ENCODE measurements at places on chromosomes 5 and 9.

DNA sequence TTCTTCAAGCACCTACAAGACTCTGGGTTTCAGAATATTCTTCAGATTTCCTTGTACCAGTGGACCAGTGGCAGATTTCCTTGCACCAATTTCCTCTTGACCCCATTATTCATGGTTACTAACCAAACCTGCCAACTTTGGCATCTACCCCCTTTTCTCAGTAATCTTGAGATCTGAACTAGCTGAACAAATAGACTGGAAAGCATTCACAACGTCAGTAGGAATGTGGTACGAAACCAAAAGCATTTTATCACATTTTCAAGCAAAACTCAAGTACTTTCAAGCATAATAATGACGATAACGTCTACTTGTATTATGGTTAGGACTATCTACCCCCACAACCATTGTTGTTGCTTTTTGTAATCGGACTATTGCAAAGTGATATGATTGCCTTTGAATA lies 1217.3 kb downstream of the PTPRD start:
- no peak for DNase-seq
- H3K4me3 ChIP-seq, result no peak overlapping the region
- no peaks in the 10 kb centered on the region for H3K36me3 ChIP-seq
- H3K4me1 ChIP-seq, result no peaks in the 10 kb centered on the region
- H3K27me3 ChIP-seq, result no peaks in the 10 kb centered on the region

- no peaks in the 10 kb centered on the region for H3K36me3 ChIP-seq
- DNase-seq, result no peak
- peaks cover 9% of the 10 kb centered on the region for H3K4me1 ChIP-seq
- H3K4me3 ChIP-seq, result no peak overlapping the region
- H3K27ac ChIP-seq, result peak overlapping the region; percentile 16
Measured at GRCh38 chr9:127574072-127574993, 37.7 kb upstream of the STXBP1 start.

- no peaks in the 10 kb centered on the region for H3K4me1 ChIP-seq
- H3K27me3 ChIP-seq, result no peaks in the 10 kb centered on the region
- no peak overlapping the region for H3K27ac ChIP-seq
- no peak for DNase-seq
Measured at GRCh38 chr9:110850401-110851135, 182.0 kb downstream of the MUSK start.

DNA sequence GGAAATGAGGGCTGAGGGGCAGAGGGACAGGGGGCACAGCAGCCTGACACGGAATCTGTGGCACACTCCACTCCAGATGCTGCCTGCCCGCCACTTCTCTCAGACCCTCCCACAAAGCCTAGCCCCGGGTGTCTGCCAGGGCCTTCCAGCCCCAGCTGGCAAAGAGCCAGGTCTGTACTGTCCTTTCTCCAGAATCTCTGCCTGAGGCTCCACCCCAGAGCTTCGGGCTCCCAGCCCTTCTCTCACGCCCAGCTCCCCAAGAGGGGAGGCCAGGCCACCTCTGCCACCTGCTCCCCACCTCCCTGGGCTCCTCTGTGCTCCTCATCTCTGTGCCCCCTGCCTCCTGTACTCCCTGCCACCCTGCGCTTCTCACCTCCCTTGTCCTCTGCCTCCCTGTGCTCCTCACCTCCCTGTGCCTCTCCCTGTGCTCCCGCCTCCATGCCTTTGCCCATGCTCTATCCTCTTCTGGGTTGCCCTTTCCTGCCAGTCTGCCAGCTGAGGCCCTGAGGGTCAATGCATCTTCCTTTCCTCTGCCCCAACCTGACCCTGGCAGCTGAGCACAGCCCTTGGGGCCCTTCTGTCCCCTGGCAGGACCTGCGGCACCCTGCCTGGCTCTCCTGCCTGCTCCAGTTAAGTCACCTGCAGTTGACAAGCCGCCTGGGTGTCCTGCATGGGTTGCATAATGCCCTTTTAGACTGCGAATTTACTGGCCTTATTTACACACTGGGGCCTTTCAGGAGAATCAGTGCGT lies 36.4 kb downstream of the RASGEF1C start:
- no peak overlapping the region for H3K4me3 ChIP-seq
- H3K4me1 ChIP-seq, result no peaks in the 10 kb centered on the region
- H3K27ac ChIP-seq, result no peak overlapping the region
- H3K27me3 ChIP-seq, result no peaks in the 10 kb centered on the region

DNA sequence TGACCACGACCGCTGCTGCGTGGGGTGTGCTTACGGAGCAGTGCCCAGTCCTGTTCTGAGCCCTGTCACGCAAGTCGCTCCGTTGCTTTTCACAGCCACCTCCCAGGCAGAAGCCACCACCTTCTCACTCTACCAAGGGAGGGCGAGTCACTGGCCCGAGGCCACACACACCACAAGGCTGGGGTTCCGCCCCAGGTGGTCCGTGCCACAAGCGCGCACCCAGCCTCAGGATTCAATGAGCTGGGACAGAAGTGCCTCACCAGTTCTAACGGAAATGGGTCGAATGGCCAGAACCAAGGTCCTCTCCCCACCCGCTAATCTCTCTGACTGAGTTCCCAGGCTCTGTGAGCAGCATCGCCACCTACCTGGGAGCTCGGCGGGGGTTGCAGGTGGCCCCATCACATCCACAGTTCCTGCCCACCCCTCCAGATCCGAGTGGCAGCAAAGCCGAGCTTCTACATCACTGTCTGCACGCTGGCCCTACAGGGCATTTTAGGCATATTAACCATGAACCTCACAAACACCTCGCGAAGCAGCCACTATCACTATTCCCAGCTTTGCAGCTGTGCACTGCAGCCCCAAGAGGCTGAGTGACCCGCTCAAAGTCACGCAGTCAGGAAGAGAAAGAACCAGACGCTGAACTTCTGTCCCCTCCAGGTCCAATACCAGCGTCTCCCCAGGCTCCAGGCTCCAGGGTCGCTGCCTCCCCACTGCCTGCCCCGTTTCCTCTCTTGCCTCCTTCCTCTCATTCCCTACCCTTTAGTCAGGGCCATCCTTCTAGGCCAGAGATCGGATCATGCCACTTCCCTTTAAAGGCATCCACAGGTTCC lies 92.1 kb upstream of the PHYKPL start:
- no peaks in the 10 kb centered on the region for H3K4me1 ChIP-seq
- no peaks in the 10 kb centered on the region for H3K36me3 ChIP-seq
- H3K27me3 ChIP-seq, result peaks cover 2% of the 10 kb centered on the region
- H3K4me3 ChIP-seq, result no peak overlapping the region
- DNase-seq, result no peak

DNA sequence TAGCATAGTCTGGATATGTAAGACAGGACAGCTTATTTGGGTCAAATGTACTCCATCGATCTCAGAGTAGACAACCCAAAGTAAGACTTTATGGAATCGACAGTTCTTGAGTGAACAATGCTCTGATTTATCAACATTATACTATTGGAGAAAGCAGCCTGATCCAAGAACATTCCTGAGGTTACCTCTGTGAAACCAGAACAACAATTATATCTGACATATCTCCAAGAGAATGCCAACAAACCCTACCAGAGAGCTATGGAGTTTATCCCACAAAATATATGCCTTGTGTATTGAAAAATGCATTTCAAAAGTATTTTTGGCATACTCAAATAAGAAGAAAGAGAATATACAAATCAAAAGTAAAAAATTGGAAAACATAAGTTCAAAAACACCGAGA lies 1985.9 kb downstream of the EFNA5 start:
- H3K4me3 ChIP-seq, result no peak overlapping the region
- no peak overlapping the region for H3K27ac ChIP-seq
- DNase-seq, result no peak
- H3K4me1 ChIP-seq, result no peaks in the 10 kb centered on the region
- no peaks in the 10 kb centered on the region for H3K36me3 ChIP-seq

- H3K27me3 ChIP-seq, result no peaks in the 10 kb centered on the region
- H3K4me1 ChIP-seq, result no peaks in the 10 kb centered on the region
- DNase-seq, result no peak
- H3K27ac ChIP-seq, result no peak overlapping the region
- H3K36me3 ChIP-seq, result no peaks in the 10 kb centered on the region
- H3K4me3 ChIP-seq, result no peak overlapping the region
Measured at GRCh38 chr5:112642885-112643284, 94.8 kb upstream of the APC start.

DNA sequence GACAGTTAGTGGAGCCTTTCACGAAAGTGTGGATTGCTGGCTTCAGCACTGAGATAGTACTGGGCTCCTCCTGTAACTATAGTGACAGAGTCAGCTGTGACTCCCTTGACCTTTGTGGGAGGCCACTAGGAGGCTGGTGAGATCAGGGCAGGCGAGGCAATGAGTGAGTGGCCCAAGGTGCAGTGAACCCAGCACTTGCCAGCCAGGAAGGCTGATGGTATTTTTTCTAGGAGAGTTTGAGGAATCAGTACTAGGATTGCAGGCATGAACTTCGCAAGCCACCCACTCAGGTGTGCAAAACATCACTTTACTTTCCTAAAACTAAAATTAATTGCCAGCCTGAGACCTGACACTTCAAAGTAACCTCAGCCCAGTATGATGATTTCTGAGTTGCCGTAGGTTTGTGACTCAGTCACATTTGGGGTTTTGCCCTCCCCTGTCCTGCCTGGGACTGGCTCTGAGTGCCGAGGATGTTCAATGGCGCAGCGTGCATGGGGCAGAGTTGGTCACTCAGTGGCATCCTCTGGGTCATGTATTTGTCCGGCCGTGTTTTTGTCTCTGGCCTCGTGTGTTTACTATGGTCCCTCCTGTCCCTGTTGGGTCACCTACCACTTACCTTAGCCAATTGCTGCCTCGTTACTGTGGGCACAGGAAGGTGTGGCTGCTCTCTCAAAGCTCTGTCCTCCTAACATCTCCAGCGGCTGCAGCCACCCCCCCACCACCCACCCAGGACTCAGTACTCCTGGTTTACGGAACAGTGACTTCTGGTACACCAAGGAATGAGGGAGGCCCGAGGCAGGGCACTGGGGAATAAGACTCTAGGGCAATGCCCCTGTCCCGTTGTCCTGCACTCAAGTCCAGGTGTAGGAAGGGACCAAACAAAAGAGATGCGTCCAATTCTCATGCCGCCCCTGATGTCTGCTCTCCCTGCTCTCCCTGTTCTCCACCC lies 67.2 kb downstream of the IL31RA start:
- H3K4me1 ChIP-seq, result no peaks in the 10 kb centered on the region
- H3K27me3 ChIP-seq, result no peaks in the 10 kb centered on the region
- no peaks in the 10 kb centered on the region for H3K36me3 ChIP-seq
- DNase-seq, result no peak
- no peak overlapping the region for H3K4me3 ChIP-seq

DNA sequence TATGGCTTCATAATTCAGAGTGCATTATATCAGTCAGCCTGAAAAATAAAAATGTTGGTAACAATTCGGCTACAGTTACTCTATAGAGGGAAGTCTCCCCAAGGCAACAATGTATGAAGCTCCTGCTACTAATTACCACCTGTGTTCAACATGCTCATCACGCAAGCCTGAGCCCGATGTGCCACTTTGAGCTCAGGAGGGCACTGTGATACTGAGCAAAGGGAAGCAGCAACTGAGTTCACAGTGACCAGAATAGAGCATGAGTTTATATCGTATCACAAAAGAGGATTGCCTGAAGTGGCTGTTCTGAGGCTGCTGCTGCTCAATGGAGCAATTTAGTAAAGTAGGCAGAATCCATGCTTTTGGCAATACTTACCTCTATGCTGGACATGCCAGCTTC lies 202.0 kb upstream of the HAPLN1 start:
- no peaks in the 10 kb centered on the region for H3K27me3 ChIP-seq
- no peak overlapping the region for H3K4me3 ChIP-seq
- no peaks in the 10 kb centered on the region for H3K4me1 ChIP-seq

- H3K36me3 ChIP-seq, result no peaks in the 10 kb centered on the region
- H3K4me3 ChIP-seq, result no peak overlapping the region
- no peaks in the 10 kb centered on the region for H3K4me1 ChIP-seq
- H3K27me3 ChIP-seq, result no peaks in the 10 kb centered on the region
- H3K27ac ChIP-seq, result no peak overlapping the region
Measured at GRCh38 chr9:99392986-99393385, 170.9 kb downstream of the SEC61B start.

DNA sequence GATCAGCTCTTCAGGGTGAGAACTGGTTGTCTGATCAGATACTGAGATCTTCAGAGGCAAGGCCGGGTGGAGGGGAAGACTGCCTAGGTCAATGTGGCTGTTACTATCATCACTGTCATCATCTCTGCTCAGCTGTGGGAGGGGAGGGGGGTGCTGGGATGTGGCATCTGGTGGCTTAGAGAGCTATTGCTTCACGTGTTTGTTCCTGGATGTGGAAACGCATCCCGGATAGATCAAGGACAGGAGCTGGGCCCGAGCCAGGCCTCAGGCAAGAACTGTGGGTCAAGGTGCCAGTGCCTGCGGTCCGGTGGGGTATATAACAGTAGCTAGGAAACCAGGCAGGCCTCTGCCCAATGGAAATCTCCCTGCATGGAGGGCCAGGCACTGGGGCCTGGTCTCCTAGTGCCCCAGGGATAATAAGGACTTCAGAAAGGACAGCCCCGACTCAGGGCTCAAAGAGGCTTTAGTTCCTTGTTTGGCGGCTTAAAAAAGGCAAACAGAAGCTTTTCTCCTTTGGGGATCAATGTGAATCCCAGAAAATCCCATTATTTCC lies 30.3 kb upstream of the TIFAB start:
- H3K27me3 ChIP-seq, result peaks cover 32% of the 10 kb centered on the region
- no peaks in the 10 kb centered on the region for H3K4me1 ChIP-seq
- H3K27ac ChIP-seq, result no peak overlapping the region
- no peak for DNase-seq

GRCh38 chr5:14779975-14780374 lies 91.6 kb downstream of the ANKH start:
- H3K36me3 ChIP-seq, result no peaks in the 10 kb centered on the region
- no peak overlapping the region for H3K4me3 ChIP-seq
- no peaks in the 10 kb centered on the region for H3K27me3 ChIP-seq
